Neural progenitor cell (in vitro differentiated cells): ENCODE measurements at places on chromosomes 13 and 19. TPM values are rescaled to one million over a fixed set of nuclear protein-coding genes. Genes with fewer than 3 reads are reported as not detected.
A peak's percentile ranks its signal among the peaks of the same experiment; 100 is the strongest.

CPT1C gene
- 51.7 and 105 TPM in 2 replicates for total RNA-seq

IL11 gene
- 0.06 and 0.62 TPM in 2 replicates for total RNA-seq

TMEM238 gene
- 0.15 TPM in 1 of 2 replicates, not detected in the other for total RNA-seq

MAB21L1 gene
- not detected in 2 replicates for total RNA-seq

CLDND2 gene
- total RNA-seq, result not detected in 2 replicates

ANGPTL8 gene
- not detected in 2 replicates for total RNA-seq

DNA sequence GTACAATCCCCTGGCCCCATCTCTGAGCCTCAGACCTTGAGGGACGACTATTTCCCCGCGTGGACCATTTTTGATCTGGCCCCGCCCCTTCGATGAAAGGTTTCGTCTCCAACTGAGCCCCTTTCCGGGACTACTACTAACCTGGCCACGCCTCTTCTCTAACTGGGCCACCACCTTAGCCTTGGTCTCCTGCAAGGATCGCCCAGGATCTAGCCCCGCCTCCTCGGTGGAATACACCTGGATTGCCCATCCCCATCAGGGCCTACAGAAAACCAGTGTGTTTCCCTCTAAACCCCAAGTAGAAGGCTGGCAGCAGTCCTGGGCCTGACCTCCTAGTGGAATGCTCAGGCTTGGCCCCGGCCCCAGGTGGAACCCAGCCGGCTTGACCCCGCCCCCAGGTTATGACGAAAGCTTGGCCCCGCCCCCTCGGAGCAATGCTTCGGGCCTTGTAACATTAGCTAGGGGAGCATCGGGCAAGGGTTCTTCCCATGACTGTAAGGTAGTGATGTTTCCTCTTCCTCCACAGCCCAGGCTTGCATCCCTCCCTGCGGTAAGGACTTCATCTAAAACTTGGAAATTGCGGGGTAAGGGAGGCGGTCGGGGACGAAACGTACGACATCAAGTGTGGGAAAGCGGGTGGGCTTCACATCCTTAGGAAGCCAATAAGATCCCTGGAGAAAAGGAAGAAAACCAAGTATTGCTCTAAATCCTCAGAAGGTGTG lies 9.1 kb downstream of the SPACA6 start:
- DNase-seq, result peak; percentile 85

- DNase-seq, result no peak
Observed at GRCh38 chr13:70088926-70089325, 18.7 kb upstream of the ATXN8OS start.

DNA sequence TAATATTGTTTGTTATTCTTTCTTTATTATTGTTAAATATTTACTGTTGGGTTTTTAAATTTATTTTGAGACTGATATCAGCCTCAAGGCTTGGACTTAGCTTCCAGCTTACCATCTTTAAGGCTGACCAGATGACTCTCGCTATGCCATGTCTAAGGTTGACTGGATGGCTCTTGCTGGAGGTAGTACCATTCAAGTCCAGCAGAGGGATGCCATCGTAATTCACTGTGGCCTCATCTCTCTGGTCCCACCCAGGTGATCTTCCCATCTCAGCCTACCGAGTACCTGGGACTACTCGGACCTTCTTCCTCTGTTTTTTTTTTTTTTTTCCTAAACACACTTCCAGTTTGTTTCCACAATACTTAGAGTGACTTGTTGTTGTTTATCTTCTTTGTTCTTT lies 41.7 kb upstream of the ZNF91 start:
- no peak for DNase-seq

DNA sequence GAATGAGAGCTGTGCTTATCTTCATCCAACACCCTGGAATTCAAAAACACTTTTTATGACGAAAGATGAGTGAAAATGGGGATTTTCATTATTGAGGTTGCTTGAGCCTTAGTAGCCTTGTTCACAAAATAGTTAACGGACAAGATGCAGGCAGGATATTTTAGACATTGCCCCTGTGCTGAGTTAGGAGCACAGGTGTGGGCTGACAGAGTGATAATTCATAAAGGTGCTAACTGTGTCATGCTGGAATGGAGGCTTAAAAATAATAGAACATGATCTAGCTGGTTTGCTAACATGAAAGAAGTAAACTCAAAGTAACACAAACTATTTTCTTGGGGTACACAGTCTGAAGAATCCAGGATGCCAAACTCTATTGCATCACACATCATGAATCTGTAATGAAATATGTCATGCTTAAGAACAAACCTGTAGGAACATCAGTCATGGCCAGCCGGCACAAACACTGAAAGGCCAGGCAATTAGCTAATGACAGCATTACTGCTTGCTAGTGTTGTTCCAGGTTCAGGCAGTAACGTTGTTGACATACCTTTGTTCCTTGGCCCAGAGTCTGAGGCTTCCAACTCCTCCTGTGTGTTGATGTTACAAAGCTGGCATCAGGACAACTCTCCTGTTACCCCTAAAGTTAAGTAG lies 55.3 kb downstream of the FRY start:
- no peak for DNase-seq

DNA sequence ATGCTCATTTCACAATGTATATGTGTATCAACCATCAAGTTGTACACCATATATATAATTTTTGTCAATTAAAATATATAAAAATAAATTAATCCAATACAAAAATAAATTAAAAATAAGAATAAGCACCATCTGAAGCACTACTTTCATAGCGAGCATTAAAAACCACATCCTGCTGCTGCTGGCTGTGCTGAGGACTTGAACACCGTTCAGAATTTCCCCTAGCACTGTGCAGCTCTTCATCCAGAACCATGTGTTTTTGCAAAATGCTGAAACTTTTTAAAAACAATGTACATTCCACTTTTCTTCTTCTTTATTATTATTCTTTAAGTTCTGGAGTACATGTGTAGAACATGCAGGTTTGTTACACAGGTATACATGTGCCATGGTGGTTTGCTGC lies 40.0 kb upstream of the FOXO1 start:
- no peak for DNase-seq

DNA sequence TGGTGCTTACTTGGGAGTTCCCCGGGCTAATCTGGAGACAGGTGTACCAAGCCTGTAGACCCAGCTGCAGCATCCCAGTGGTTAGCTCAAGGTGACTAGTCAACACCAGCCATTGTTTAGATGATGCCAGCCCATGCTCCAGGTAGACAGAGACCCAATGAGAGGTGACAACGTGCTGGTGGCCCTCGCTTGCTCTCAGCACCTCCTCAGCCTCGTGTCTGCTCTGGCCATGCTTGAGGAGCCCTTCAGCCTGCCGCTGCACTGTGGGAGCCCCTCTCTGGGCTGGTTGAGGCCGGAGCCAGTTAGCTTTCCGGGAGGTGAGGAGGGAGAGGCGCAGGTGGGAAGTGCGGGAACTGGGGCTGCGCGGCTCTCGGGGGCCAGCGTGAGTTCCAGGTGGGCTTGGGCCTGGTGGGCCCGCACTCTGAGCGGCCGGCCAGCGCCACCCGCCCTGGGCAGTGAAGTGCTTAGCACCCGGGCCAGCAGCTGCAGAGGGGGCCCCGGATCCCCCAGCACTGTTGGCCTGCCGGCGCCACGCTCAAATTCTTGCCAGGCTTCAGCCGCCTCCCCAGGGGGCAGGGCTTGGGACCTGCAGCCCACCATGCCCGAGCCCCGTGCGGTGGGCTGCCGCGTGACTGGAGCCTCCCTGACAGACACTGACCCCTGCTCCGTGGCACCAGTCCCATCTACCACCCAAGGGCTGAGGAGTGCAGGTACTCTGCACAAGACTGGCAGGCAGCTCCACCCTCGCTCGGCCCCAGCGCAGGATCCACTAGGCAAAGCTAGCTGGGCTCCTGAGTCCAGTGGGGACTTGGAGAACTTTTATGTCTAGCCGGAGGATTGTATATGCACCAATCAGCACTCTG lies 85.9 kb upstream of the VSTM2B start:
- DNase-seq, result no peak

GRCh38 chr13:110431425-110432294 lies 124.6 kb downstream of the COL4A2 start:
- DNase-seq, result no peak

- no peak for DNase-seq
Observed at GRCh38 chr13:42247883-42248282, 24.1 kb upstream of the AKAP11 start.

DNA sequence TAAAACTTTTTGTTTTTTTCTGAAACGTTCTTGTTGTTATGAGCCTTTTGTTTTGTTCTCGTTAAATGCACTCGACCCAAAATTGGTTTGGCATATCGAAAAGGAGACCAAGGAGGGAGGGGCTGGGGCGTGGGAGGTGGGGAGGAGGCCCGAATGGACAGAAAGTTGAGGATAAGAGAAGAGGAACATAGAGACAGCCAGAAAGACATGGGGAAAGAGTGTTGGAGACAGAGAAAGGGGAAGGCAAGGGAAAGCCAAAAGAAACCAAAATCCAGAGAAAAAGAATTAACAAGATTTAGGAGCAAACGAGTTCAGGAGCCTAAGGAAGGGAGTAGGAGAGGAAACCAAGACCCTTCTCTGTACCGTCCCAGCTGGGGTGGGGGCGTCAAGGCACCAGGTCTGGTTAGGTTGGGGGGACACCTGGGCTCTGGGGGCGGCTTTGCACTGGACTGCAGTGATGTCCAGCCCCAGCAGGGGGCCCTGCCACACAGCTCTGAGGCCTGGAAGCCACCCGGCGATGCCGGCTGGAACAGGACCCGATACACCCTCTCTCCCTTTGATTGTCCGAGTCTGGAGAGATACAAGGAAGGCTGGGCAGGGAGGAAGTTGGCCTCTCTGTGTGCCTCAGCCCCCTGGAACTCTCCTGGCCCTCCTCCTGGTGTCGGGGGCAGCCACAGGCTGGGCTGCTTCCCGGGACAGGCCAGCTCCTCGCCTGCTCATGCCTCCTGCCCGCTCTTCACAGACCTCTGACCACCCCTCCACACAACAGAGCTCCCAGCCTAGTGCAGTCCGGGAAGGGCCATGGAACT lies 11.6 kb upstream of the ASF1B start:
- DNase-seq, result peak; percentile 86

GRCh38 chr13:21347753-21348318 lies 111.3 kb downstream of the ZDHHC20 start:
- DNase-seq, result no peak

- DNase-seq, result peak; percentile 16
Observed at GRCh38 chr19:46821512-46822409, 28.9 kb downstream of the AP2S1 start.

- peak; percentile 93 for DNase-seq
Observed at GRCh38 chr19:17209126-17210036, 5.8 kb upstream of the USE1 start.

- no peak for DNase-seq
Observed at GRCh38 chr13:40639221-40639681, 27.2 kb downstream of the FOXO1 start.

- DNase-seq, result no peak
Observed at GRCh38 chr19:9219489-9219888, at the start of gene OR7D4. Gene OR7D4, minus strand, starts transcription at chr19:9219589. Its CDS starts 4,752 bp downstream, at chr19:9214837.

DNA sequence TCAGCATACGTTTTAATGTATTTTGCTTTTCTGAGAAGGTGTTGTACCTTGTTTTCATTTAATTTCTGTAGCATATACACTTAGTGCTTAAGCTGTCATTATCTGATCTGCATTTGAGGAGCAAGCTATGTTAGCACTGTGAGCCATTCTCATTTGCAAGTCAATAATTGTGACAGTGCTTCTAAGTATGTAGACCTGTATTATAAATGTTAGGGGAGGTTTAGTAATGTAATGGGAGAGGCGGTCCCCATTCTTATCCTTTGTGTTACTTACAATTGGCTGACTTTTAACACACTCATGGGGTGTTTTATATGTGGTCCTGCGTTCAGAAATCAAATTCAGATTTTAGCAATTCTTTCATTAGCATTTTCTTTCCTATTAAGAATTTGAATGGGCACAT lies 90.2 kb downstream of the GPC6 start:
- DNase-seq, result no peak

GRCh38 chr13:51000571-51001260 lies 91.1 kb downstream of the RNASEH2B start:
- no peak for DNase-seq
